ENCODE measurements at places on chromosomes 7 and 10. TPM values are rescaled to one million over a fixed set of nuclear protein-coding genes. Genes with fewer than 3 reads are reported as not detected.

The AZGP1 gene
- total RNA-seq, result not detected

The NME8 gene
- not detected for total RNA-seq

The FAM13C gene
- total RNA-seq, result 0.16 TPM

The PAOX gene
- 1.4 TPM for total RNA-seq

The CFAP46 gene
- 1.8 TPM for total RNA-seq

The GSTO2 gene
- 1.9 TPM for total RNA-seq

The ENTPD1 gene
- 0.16 TPM for total RNA-seq

The C10orf62 gene
- not detected for total RNA-seq
